Gastroesophageal sphincter (tissue), 4 donors: ENCODE measurements at places on chromosomes 1 and 21. TPM values are rescaled to one million over a fixed set of nuclear protein-coding genes. Genes with fewer than 3 reads are reported as not detected.

INAVA gene
- not detected for total RNA-seq

SLFNL1 gene
- 0.47 TPM for total RNA-seq

ARHGAP29 gene
- 21.9 TPM for total RNA-seq

PADI3 gene
- total RNA-seq, result 0.31 TPM

RHEX gene
- total RNA-seq, result 4.6 TPM

DENND2D gene
- 6.6 TPM for total RNA-seq

CDC42 gene
- total RNA-seq, result 218 TPM

SDF4 gene
- 115 TPM for total RNA-seq

NEK2 gene
- not detected for total RNA-seq

HENMT1 gene
- 2.7 TPM for total RNA-seq

SYTL1 gene
- 4.5 TPM for total RNA-seq

NR0B2 gene
- not detected for total RNA-seq
